NCI-H2081 (cell line): ENCODE measurements at places on chromosomes 6 and 20.

- DNase-seq, result no peak
Measured at GRCh38 chr6:71043902-71044301, 87.0 kb upstream of the B3GAT2 start.

GRCh38 chr6:56335726-56336125, 88.3 kb upstream of the COL21A1 start:
- DNase-seq, result no peak

DNA sequence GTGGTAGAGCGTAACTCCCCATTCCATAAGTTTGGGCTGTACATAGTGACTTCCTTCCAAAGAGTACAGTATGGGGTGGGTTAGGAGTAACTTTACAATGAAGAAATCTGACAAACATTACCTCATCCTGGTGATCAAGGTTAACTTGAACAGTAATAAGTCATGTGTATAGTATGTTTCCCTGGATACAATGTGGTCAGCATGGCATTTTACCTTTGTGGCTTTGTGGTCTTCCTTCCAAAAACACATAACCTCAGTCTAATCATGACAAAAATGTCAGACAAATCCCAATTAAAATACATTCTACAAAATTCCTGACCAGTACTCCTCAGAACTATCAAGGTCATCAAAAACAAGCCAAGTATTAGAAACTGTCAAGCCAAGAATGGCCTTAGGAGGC, 225.1 kb downstream of the UBE3D start:
- DNase-seq, result no peak

DNA sequence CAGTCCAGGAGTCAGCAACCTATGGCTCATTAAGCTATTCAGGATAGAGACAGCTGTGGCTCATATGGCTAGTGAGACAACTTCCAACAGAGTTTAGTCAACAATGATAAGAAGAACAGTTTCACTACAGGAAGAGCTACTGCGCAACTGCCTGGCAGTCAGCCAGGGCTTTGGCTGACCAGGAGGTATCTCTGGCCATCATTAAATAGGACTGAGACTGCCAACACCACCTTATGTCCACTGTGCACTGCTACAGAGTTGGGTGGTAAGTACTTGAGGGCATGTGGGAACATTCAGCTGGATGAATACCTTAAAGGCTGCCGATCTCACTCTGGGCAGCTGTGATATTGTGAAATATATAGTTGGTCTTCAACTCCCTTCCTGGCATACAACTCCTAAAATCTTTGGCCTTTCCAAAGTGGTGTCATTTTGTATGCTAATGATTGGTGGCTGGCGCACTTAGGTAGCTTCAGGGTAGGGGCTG, 52.2 kb upstream of the FAM83C start:
- peak; percentile 79 for DNase-seq

DNA sequence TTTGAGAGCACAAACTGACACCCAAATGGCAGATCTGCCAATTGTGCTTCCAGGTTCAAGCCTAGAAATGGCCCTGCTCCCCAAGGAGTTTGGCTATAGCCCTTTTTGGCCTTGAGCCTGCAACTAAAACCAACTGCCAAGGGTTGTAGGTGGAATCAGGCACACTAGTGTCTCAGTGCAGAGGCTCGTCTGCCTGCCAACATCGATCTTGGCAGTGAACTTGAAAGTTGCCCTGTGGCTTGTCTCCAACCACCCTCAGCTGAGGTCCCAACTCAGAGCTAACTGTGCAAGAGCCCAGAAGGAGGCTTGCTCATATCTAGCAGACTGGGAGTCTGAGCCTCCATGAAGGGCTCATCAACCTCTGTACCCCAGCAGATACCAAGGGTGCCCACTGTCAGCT, 92.7 kb upstream of the GLP1R start:
- no peak for DNase-seq

- DNase-seq, result no peak
Measured at GRCh38 chr6:169806701-169807100, 55.3 kb downstream of the ERMARD start.

DNA sequence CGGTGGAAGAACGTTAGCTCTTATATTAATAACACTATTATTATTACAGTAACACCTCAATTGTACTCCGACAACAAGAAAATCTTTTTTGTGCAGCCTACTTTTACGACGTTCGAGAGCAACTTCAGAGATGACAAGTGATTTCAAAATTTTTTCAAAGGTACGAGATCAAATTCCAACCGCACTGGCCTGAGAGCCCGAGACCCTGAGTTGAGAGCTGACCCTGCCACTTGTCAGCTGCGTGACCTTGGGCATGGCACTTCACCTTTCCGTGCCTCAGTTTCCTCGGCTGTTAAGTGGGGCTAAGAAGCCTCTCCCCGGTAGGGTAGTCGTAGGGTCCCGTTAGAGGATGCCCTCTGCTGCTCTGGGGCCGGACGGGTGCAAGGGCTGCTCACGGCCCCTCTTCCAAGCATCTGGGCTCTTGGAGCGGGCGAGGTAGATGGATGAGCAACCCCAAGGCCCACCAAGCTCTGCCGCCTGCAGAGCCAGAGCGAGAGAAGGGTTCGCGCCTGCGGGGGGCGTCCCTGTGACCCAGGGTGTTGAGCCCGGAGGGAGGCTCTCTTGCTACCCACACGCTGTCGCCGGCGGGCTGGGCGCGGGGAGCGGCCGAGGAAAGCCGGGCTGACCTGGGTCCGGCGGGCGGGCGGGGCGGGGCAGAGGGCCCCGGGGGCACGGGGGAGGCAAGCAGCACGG, 510 bp downstream of the NDRG3 start:
- no peak for DNase-seq

- DNase-seq, result no peak
Measured at GRCh38 chr6:85703406-85703805, 60.7 kb upstream of the SYNCRIP start.

- peak; percentile 48 for DNase-seq
Measured at GRCh38 chr6:6315660-6316059, 4.8 kb downstream of the F13A1 start.

DNA sequence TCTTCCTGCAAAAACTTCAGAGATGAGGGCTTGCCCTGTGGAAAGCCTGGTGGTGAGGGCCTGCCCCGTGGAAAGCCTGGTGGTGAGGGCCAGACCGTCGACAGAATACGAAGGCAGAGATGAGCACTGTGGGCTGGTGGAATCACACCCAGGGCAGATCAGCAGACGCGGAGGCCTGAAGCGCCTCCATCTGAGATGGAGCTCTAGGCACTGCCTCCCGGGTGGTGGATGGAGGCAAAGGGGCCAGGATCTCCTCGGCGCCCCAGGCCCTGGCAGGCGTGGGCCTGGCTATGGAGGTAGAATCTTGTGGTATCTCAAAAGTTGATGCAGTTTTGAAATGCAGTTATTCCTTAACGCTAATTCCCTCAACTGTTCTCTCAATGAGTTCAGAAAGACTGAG, 104.8 kb downstream of the PSMB1 start:
- DNase-seq, result no peak

DNA sequence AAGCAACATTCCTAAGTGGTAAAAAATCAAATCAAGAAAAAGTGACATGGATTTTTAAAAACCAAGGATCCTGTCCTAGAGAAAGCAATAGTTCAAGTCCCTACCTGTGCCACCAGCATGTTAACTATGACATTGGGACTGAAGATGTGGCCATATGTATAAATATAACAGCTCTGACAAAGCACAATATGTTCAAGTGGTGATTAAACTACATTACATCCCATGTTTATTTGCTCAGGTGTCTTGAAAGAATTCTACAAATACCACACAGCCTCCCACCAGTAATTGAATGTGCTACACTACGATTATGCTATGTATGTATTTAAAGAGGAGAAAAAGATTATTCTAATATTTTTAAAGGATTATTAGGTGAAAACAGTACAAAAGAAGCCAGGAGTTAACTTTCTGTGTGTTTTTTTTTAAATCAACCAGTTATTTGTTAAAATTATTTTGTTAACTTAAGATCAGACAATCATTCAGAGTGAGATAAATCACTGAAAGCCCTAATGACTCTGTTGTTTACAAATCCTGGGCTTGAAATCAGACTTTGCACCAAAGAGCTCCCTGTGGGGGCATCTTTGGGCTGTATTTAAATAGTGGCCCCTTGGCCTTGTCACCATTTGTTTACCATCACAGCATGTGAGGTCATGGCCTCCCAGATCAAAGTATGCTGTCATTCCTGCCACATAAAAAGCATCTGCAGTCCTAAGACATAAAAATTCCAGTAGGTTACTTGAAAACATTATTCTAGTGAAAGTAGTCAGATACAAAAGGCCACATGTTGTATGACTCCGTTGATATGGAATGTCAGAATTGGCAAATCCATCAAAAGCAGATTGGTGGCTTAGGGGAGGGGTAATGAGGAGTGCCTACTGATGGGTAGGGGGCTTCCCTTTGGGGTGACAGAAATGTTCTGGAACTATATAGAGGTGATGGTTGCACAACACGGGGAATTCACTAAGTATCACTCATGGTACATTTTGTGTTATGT, 17.1 kb downstream of the TTLL2 start:
- peak; percentile 28 for DNase-seq

DNA sequence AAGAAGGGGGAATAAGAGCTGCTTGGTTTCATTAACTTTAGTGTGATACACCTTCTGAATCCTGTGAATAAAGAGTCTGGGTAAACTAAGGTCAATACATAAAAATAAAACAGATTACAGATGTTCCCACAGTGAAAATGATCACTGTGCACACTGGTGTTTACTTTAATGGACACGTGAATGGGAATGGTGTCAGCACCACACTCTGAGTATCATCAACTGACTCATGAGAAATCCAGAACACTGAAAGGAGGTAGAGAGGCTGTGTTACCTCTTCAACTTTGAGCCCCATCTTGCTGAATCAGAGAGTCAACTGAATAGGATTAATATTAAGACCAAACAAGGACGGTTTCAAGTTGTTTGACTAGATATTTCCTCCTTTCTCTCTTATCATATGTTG, 75.0 kb downstream of the ELOVL4 start:
- DNase-seq, result peak; percentile 3

DNA sequence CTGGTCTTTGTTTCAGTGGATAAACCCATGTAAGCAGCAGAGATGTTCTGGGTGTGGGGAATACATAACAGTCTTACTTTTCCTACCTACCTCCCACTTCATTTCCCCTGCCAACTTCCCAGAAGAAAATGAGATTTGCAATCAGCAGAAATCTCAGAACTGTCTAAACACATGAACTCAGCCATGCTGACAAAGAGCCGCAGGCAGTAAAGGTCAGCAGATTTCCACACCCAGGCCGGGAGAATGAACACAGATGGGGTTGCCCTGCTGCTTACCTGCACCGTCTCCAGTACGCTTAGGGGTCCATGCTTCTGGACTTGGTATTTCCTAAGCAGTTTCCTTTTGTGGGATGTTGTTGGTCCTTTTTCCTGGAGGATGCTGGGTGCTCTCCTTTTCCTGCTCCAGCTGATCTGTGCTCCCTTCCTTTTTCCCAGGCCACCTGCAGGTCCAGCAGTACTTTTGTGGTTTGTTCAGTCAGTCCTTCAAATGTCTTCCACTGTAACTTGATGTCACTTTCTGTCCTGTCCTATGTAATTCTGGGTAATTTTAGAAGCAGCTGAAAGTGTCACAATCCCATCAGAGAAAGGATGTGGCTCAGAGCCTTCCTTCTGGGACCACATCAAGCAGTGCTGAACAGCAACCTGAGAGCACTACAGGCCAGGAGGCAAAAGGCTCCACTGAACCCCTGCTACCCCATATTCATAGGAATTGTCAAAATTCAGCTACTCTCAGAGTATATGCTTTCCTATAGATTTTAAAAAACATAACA, 129.0 kb downstream of the CEP57L1 start:
- no peak for DNase-seq

DNA sequence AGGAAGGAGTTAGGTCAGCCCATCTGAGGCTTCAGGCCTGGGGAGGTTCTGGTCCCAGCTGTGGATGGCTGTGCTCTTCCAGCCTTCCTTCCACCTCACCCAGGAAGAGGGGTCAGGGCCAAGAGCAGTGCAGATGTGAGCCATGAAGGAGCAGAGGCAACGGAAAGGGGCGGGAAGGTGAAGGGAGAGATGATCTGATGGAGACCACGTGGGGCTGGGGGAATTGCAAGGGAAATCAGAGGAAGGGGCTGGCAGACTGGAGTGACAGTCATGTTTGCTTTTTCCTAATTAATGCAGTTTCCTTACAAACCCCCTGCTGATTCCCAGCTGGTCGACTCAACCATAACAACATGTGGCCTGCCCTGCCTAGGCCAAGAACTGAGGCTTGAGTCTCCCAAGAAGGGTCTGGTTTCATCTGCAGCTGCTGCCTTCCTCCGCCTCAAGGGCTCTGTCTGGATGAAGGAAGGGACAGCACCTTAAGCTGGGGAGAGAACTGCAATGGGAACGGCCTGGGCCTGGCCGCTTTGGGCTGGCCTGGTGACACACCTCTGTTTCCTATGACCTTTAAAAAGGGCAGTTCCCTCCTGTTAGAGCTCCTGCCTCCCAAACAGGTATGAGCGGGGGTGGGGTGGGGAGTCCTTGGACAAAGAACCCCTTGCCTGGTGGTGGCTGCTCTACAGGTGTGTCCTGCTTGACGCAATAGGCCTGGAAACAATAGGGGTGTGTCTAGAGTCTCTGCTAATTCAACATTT, 7.8 kb upstream of the MRPS18A start:
- DNase-seq, result peak; percentile 17

- DNase-seq, result no peak
Measured at GRCh38 chr6:138454981-138455706, 44.1 kb downstream of the NHSL1 start.

DNA sequence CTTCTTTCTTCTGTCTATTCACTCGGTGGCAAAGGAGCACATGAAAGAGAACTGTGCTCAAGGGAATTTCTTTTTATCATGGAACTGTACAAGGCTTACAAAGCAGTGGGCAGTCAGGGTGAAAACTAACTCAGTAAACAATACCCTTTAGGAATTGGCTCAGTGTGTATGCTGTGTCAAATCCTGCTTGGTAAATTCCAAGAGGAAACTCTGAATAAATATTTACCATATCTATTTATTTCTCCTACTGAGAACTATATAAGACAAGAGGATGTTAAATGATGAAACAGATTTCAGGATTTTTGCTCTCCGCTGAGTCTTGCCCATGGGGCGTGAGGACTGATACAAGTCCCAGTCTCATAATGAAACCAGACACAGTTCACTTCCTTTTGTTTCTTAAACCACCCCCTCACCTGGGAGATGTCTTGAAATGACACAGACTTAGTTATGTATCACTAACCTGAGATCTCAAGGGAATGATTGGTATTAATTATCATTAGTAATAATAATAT, 188.8 kb downstream of the BACH2 start:
- DNase-seq, result no peak

GRCh38 chr6:5898102-5898501, 108.6 kb downstream of the NRN1 start:
- DNase-seq, result no peak

- no peak for DNase-seq
Measured at GRCh38 chr6:163793011-163793983, 378.8 kb downstream of the QKI start.

DNA sequence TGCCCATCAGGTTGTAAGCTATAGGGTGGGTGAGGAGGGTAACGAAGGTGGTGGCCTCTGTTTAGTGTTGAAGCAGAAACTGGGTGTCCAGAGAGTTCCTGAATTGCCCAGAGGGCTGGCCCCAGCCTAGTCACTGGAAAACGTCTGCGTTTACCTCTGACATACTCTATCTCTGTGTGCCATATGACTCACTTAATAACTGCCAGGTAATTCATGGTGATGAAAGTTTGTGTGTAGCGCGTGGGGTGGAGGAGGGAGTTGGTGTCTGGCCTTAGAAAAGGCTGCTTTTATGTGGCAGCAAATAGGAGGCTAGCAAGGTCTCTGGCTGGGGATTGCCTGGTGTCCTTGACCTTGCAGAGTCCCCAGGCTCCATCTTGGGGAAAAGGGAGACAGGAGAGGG, 47.3 kb downstream of the SLC35D3 start:
- DNase-seq, result no peak
